Activated CD4-positive, alpha-beta memory T cell treated with anti-CD3 and anti-CD28 coated beads for 36 hours (primary cell): ENCODE measurements at places on chromosomes 1 and 21. TPM values are rescaled to one million over a fixed set of nuclear protein-coding genes. Genes with fewer than 3 reads are reported as not detected.

The RGS7 gene
- not detected for total RNA-seq

DNA sequence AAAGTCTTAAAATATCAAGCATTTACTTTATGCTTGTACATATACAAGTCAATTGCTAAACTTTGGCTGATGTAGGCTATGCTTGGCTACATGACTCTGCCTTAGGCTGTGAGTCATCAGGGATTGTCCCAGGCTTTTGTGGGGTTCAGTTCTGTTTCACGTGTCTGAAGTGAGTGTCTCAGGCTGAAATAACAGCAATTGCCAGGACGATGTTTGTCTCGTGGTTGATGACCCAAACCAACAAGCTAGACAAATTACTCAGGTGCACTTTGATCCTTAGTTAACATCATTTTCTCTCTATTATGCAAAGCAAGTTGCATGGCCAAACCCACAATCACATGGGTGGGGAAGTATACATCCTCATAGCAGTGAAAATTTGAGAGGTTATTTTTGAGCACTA is 410.1 kb downstream of the BRINP3 start:
- no peak for DNase-seq

DNA sequence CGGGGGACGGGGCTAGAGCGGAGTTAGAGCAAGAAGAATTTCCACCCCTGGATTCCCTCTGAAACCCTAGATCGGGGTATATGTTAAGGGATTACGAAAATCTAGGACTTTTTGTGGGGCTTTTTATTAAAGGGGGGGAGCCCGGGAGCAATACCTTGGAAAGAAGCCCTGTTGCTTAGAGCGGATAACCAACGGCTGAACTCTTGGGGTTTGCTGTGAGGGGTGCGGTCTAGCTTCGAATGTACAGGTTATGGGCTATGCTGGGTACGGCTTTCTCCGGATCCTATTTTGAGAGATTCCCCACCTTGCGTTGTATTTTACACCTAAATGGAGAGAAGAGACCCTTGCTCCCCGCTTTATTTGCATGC is 626 bp downstream of the DYRK3 start:
- DNase-seq: peak; percentile 23

GRCh38 chr1:82472489-82473131 is 671.9 kb downstream of the ADGRL2 start:
- no peak for DNase-seq

GRCh38 chr1:158800526-158800925 is 19.5 kb upstream of the OR6N2 start:
- DNase-seq: no peak

DNA sequence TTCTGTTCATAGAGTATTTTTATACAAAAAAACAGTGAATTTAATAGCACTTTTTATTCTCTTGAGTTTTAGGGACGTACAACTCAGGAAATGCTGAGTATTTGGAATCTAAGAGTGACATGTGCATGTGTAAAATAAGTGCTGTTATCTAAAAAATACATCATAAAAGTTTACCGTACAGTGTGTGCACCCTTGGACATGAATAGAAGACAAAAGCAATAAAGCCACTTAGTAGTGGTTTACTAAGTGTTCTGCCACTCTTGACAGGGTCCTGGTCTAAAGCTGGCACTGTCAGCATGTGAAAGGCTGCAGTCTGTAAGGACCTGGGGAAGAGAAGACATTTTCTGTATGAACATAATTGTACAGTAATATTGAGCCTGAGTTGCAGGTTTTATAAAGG is 51.0 kb downstream of the LAMC1 start:
- DNase-seq: no peak

GRCh38 chr1:24699628-24700027 is 45.6 kb upstream of the CLIC4 start:
- DNase-seq: no peak

GRCh38 chr1:206890125-206891060 is 6.8 kb upstream of the IL24 start:
- DNase-seq: peak; percentile 47

The RNU1-2 gene
- 1,409 TPM for total RNA-seq

GRCh38 chr1:154837034-154837671 is 32.9 kb downstream of the KCNN3 start:
- no peak for DNase-seq

DNA sequence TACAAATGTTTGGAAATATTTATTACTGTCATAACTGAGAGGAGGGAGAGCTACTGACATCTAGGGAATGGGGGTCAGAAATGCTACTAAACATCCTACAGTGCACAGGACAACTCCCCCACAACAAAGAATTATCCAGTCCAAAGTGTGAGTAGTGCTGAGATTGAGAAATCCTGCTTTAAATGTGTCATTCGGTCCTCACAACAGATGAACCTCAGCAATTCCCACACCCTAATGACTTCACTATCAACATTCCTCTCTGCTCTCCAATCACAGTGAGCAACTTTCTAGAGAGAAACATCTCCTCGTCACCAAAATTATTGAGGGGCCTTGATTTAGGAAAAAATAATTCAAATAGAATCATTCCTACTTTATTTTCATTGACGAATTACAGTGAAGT is 18.0 kb downstream of the OMA1 start:
- DNase-seq: no peak

The CLCA4 gene
- not detected for total RNA-seq

The SLAMF7 gene
- 11.4 TPM for total RNA-seq
